ENCODE measurements at places on chromosomes 5 and 9.

DNA sequence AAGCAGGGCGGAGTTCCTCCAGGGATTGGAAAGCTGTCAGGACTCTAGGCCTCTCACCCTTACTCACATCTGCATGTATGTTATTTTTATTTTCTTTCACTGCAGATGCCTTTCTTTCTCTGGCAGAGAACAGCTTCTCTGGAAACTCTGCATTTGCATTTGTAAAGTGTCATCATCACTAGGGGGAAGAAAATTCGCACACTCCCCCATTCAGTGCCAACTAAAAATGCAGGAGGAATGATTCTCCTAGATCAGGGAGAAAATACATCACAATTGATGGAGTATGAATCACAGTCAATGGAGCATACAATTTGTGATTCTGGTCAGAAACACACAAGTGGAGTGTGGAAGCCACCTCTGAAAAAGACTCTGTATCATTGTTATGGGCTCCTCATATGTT is 351.4 kb upstream of the FTMT start:
- no peak for DNase-seq

- no peak for DNase-seq
Measured at GRCh38 chr5:82561797-82562196, 283.6 kb upstream of the RPS23 start.

DNA sequence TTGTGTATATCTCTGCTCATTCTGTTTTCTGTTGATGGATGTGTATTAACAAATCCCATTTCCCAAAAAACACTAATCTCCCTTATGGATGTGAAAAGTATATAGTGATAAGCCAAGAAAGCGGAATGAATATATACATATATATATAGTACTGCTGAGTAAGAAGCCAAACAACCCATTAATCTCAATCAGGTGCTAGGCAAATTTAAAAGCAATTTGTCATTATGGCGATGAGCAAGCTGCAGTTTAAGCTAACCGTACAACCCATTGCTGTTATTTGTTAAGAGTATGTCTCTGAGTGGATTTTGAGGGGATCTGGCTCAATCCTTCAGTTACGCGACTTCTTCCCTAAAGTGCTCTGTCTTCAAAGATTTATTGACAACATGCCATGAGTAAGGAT is 640.4 kb upstream of the ARRDC3 start:
- DNase-seq: no peak

GRCh38 chr9:115098226-115098965 is 19.6 kb downstream of the TNC start:
- DNase-seq: no peak

- no peak for DNase-seq
Measured at GRCh38 chr5:110251366-110251765, 475.1 kb downstream of the TMEM232 start.

- no peak for DNase-seq
Measured at GRCh38 chr5:147965715-147966114, 59.4 kb upstream of the C5orf46 start.

GRCh38 chr5:178403351-178403750 is 170.7 kb upstream of the PHYKPL start:
- no peak for DNase-seq

GRCh38 chr5:55600086-55600485 is 65.3 kb upstream of the PLPP1 start:
- DNase-seq: no peak

- no peak for DNase-seq
Measured at GRCh38 chr9:126696401-126697145, 82.8 kb downstream of the LMX1B start.

GRCh38 chr9:100477241-100477640 is 4.3 kb downstream of the TMEFF1 start:
- DNase-seq: no peak

- DNase-seq: no peak
Measured at GRCh38 chr5:10724781-10725507, 36.1 kb downstream of the DAP start.

- no peak for DNase-seq
Measured at GRCh38 chr9:129612123-129612522, 8.8 kb downstream of the C9orf50 start.

- no peak for DNase-seq
Measured at GRCh38 chr9:111253742-111254437, 76.1 kb downstream of the OR2K2 start.

DNA sequence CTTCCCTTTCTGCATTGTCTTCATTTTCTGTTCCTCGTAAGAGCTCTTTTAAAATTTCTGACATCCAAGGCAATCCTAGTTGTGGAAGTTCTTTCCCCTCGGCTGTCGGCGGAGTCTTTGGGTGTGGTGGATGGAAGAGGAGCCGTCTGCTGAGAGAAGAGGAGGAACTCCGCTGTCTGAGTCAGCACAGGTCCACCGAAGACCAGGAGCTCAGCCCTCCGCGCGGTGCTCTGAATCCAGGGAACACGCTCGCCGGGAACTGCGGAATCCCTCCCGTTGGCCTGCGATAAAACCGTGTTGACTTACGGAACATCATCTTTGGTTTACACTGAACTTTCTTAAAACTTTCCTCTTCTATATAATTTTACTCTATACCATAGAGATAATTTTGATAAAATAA is 100.7 kb upstream of the IRX4 start:
- DNase-seq: no peak

- DNase-seq: no peak
Measured at GRCh38 chr5:55724281-55724680, 12.2 kb upstream of the SLC38A9 start.
